Lower leg skin (tissue), 4 donors: ENCODE measurements at places on chromosomes 12 and 14. TPM values are rescaled to one million over a fixed set of nuclear protein-coding genes. Genes with fewer than 3 reads are reported as not detected.

The DHRS2 gene
- 1.9 TPM for total RNA-seq

The STAC3 gene
- total RNA-seq: 0.71 TPM

The ASPG gene
- total RNA-seq: 32.2 TPM

The HOXC4 gene
- 6.1 TPM for total RNA-seq

The KRT72 gene
- 0.42 TPM for total RNA-seq

The C3AR1 gene
- 5.5 TPM for total RNA-seq

The TMEM30B gene
- 41.9 TPM for total RNA-seq

GRCh38 chr14:35819591-35820540, 6.3 kb upstream of the BRMS1L start:
- DNase-seq: no peak

- DNase-seq: no peak
Measured at GRCh38 chr12:104600790-104601739, 144.3 kb downstream of the CHST11 start.

DNA sequence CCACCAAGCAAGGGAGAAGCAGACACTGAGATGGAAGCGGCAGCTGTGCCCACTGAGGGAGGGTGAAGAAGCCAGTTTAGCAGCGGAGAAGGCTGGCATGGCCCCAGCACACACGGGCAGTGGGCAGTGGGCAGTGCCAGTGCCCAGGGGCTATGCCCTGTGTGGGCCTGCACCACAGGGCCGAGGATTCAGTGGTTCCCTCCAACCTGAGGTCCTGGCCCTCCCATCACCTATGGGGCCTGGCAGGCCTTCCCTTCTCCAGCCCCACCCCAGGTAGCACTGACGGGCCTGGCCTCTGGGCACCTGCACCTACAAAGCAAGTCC, 81.1 kb downstream of the ITPK1 start:
- no peak for DNase-seq

DNA sequence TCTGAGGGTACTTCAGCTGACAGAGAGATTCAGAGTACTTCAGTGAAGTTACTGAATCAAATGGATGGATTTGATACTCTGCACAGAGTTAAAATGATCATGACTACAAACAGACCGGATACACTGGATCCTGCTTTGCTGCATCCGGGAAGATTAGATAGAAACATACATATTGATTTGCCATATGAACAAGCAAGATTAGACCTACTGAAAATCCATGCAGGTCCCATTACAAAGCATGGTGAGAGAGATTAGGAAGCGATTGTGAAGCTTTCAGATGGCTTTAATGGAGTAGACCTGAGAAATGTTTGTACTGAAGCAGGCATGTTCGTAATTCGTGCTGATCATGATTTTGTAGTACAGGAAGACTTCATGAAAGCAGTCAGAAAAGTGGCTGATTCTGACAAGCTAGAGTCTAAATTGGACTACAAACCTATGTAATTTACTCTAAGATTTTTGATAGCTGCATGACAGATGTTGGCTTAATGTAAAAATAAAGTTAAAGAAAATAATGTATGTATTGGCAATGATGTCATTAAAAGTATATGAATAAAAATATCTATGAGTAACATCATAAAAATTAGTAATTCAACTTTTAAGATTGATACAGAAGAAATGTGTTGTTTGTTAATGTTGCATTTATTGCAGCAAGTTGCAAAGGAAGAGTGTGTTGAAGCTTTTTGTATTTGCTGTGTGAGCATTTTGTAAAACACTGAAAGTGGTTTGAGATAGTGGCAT, 136.1 kb upstream of the RAP1B start:
- DNase-seq: no peak

GRCh38 chr12:75812271-75813018, 219.1 kb downstream of the PHLDA1 start:
- no peak for DNase-seq

- DNase-seq: no peak
Measured at GRCh38 chr12:125065919-125066570, 810 bp downstream of the AACS start.

DNA sequence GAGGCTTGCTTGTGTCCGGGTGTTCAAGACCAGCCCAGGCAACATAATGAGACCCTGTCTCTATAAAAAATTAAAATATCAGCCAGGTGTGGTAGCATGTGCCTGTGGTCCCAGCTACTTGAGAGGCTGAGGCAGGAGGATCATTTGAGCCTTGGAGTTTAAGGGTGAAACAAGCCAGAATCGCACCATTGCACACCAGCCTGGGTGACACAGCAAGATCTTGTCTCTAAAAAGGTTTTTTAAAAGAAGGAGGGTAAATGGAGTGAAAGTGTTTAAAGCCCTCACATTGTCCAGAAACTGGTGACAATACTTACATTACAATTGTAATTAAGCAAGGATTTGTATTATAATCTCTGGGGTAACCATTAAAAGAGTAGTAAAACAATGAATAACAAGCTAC, 64.2 kb downstream of the SINHCAF start:
- DNase-seq: no peak

- no peak for DNase-seq
Measured at GRCh38 chr14:98931911-98932310, 340.1 kb downstream of the BCL11B start.

GRCh38 chr12:101759396-101760047, 20.3 kb upstream of the SYCP3 start:
- DNase-seq: no peak

- no peak for DNase-seq
Measured at GRCh38 chr14:101129521-101130167, 226.1 kb upstream of the RTL1 start.

GRCh38 chr14:81341370-81341769, 58.8 kb downstream of the STON2 start:
- DNase-seq: no peak

- DNase-seq: no peak
Measured at GRCh38 chr12:115380546-115381120, 696.7 kb upstream of the TBX3 start.

DNA sequence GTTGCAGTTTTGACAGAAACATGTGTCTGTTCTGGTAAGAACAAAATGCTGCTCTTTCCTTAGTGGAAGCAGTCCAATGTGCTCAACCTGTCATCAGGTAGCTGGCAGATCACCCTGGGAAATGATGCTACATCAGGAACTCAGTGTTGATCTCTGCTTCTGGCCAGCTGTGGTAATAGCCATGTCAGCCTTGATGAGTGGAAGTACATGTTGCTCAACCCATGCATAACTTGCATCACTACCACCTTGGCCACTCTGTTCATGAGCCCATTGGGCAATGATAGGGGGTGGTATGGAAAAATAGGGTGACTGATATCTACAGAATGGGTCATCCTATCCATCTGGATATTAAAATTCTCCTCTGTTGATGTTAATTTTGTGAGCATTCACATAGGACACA, 411.0 kb downstream of the C12orf50 start:
- no peak for DNase-seq

DNA sequence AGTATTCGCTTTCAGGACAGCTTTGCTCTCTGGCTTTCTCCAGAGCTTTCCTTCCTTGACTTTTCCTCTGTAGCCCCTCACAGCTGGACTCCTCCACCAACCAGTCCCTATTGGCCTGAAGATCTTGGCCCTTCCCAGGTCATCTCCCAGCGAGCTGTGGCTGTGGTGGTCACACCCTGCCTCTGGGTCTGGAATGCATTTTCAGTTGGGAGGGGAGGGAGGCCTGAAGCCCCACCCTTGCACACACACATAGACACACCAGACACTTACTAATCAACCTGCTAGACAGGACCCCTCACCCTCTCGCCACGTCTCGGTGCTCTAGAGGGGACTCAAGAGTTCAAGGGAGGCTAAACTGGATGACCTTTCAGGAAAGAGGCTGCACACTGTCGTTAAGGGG, 13.9 kb downstream of the JDP2 start:
- DNase-seq: no peak

- DNase-seq: no peak
Measured at GRCh38 chr14:58793131-58793740, 155.5 kb downstream of the DACT1 start.
